ENCODE measurements at places on chromosomes 5 and 9. TPM values are rescaled to one million over a fixed set of nuclear protein-coding genes. Genes with fewer than 3 reads are reported as not detected.

The ANKRD31 gene
- polyA plus RNA-seq: 0.02 TPM

The DBN1 gene
- 164 TPM for polyA plus RNA-seq

The PRUNE2 gene
- polyA plus RNA-seq: 1.1 TPM

The C5orf22 gene
- polyA plus RNA-seq: 22.5 TPM

DNA sequence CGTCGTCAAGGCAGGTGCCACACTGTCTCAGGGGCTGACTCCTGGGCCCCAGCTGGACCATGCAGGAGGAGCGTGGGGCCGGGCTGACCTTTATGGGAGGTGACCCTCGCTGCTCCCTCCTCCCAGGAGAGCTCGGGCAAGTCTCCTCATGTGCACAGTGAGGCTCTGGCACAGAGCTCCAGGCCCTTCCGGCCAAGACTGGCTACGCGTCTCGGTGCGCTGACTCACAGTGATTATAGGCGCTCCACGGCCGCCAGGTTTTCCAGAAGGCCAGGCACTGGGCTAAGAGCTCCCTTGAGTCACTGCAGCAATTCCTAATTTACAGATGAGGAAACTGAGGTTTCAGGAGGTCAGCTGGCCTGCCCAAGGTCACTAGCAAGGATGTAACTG is 47.4 kb downstream of the VAV2 start:
- DNase-seq: no peak

- DNase-seq: no peak
Measured at GRCh38 chr5:763998-764781, 20.3 kb downstream of the ZDHHC11B start.

GRCh38 chr5:93415819-93416218 is 165.2 kb downstream of the NR2F1-AS1 start:
- DNase-seq: no peak

GRCh38 chr5:64634997-64635686 is 55.2 kb upstream of the SHISAL2B start:
- DNase-seq: peak; percentile 15

- no peak for DNase-seq
Measured at GRCh38 chr5:119307170-119307569, 48.6 kb upstream of the TNFAIP8 start.

DNA sequence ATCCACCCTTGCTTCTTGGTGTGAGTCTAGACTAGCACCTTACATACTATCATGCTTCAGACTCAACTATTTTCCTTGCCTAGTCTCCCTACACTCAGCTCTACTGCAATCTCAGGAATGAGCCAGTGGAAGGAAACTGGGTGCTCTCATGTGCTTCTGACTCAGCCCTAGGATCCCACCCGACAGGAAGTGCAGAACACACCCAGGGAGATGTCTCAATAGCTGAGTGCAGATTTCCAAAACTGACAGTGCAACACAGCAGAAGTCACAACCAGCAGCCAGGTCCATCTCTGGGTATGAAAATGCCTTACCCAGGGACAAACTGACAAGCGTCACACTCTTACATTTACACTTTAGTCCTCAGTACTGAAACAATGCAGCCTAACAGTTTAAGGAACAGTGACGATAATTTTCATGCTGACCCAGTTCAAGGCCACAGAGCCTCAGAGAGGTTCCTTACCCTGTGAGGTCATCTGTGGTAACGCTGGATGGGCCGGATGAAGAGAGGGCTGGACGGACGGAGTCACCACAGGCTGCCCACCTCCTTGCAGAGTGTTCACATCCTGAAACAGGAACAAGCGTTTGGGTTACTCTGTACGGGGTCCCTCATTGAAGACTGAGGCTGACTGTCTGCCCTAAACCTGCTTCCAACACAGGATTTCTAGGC is 33.0 kb downstream of the FKBP15 start:
- DNase-seq: peak; percentile 76

DNA sequence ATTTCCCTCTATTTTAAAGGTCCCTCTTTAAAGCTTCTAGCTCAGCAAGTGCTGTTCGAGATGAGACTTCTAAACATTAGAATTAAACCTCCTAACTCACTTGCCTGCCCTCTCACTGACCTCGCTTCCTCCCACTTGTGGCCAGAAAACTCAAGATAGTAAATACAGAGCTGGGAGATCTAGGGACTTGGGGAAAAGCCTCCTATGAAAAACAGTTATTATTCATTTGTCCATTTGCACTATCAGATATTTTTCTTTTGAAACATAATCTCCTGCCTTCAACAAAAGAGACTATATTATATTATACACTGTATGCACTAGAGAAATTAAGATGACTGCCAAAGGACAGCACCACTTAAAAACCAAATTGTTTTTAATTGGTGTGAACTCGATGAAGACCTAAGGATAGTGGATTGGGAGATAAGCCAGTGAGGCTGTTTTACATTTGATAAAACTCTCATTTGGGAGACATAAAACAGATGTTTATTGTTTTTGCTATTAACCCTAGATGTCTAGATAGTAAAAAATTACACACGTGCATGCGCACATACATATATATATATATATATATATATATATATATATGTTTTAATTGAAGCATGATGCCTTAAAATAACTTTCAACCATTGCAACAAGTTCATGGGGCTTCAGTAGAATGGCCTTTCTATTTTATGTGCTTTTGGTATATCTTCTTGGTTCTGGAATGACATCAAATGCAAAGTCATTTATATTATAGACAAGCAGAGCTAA is 229.4 kb downstream of the ADAMTSL1 start:
- no peak for DNase-seq

DNA sequence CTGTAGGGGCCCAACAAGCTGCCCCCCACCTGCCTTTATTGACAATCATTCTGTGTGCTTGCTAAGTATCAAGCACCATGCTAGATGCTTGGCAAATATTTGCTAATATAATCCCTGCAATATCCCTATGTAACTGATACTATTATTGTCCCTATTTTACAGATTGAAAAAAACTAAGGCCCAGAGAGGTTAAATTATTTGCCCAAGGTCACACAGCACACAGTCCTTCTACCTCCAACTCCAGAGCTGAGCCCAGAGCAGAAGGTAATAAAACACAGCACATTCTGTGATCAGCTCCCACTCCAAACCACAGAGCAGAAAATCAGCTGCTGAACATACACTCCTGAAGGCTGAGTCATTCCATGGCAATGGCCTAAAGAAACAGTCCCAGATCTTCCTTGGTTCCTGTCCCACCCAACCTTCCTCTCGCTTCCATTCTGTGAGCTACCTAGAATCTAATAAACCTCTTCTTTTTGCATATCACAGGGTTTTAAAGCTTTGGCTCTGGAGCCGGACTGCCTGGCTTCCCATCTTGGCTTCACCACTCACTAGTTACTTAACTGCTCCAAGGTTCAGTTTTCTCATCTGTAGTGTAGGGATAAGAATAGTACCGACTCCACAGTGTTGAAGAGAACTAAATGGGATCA is 66.7 kb upstream of the ADRA1B start:
- DNase-seq: peak; percentile 45

GRCh38 chr9:92617951-92618510 is 51.9 kb downstream of the IPPK start:
- DNase-seq: no peak

DNA sequence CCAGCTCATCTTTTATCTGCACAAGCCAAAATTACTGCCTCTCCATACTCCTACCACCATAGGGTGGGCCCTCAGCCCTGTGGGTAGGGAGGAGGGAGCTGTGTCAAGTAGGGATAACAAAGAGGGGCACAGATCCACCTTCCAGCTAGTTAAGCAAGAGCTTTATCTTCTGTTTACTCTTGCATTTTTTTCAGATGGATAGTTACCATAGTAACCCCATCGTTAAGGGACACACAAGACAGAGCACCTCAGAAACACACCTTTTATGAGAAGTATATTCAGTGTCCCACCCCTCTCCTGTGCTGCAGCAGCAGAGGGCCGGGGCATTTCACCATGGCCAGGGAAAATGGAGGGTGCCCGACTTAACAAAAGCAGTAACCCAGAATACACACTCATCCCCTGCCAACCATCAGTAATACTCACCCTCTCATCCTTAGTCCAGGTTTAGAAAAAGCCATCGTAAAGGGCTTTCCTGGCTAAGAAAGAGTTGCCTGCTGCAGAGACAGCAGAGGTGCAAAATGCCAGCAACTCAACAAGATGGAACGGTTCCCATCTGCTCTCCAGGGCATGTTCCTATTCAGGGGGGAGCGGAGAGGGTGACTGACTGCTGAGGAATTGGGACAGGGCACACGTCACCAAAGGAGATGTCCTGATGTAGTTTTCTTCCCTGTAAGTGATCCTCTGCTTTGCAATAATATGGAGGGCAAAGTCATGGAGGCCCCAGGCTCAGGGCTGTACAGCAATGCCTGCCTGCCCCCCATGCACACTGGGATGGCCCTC is 25.1 kb downstream of the MACROH2A1 start:
- DNase-seq: no peak

GRCh38 chr9:83119873-83120272 is 56.9 kb upstream of the RASEF start:
- no peak for DNase-seq

DNA sequence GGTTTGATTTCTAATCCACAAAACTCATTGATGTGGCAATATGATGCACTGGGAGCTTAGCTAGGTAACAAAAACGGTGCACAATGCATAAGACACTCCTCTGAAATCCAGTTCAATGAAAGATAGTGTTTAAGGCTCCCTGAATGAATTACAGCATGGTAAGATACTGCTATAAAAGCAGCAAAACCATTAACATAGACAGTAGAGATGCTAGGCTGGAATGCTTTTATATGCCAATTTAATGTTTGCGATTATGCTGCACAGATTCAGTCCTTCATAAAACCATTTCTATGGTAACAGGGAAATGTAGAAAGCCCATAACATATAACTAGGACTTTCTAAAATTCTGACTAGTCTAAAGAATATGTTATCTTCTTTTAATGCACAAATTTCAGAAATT is 180.8 kb upstream of the NUDT12 start:
- DNase-seq: no peak

GRCh38 chr9:91378695-91379127 is 17.0 kb upstream of the AUH start:
- DNase-seq: no peak

GRCh38 chr5:175710326-175710725 is 52.5 kb downstream of the HRH2 start:
- DNase-seq: no peak

GRCh38 chr5:15483351-15484097 is 16.5 kb upstream of the FBXL7 start:
- DNase-seq: no peak

DNA sequence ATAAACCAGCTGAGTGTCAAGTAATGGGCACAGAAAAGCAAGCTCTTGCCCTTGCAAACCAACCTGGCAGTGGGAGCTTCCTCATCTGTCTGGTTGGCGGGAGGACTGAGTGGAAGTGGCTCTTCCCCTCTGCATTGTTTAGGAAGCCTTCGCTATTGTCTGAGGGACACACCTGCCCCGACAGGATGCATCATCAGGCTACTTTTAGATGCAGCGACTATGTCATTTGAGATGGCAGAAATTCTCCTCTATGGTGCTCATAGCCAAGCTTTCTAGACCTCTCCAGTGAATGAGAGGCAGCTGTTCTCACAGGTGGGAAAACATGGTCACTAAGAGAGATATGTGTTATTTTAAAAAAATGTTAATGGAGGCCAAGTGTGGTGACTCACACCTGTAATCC is 104.0 kb downstream of the DOCK8 start:
- DNase-seq: no peak

DNA sequence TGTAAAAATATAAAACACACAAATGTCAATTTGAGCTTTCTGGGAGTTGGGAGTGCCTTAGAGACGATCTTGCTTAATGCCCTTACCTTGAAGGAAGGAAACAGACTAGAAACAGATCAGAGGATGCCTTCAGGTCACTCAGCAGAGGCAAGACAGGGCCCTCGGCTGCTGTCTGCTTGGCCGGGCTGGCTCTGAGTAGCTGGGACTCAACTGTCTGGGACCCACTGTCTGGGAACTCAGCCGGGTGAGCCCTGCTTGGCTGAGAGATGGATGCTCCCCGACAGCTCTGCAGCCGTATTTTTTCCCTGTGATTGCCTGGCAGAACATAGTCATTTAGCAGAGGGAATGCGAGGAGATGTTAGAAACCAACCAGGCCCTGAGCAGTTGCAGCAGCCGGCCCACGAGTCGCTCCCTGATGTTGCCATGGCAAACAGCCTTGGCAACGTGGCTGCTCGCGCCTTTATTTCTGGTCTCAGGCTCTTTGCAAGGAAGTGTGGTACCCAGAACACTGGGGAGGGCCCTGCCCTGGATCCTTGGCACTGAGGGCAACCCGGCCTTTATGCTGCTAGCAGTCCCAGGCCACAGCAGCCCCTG is 10.9 kb downstream of the PPARGC1B start:
- no peak for DNase-seq

DNA sequence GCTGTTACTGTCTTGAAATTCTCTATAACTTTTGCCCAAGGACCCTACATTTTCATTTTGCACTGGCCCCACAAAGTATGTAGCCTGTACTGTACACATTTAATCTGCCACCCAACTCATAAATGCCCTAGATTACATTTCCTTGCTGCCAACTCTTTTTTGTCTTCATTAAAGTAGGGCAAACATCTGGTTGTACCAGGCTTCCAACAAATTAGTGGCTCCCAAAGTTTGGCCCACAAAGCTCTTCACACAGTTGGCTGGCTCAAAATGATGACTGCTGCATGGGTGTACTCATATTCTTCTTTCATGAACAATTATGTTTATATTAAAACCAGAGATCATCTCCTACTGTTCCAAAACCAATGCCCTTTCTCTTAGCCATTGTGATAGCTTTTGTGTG is 45.3 kb downstream of the GNA14 start:
- DNase-seq: no peak
